ENCODE measurements at places on chromosomes 6 and 20.

DNA sequence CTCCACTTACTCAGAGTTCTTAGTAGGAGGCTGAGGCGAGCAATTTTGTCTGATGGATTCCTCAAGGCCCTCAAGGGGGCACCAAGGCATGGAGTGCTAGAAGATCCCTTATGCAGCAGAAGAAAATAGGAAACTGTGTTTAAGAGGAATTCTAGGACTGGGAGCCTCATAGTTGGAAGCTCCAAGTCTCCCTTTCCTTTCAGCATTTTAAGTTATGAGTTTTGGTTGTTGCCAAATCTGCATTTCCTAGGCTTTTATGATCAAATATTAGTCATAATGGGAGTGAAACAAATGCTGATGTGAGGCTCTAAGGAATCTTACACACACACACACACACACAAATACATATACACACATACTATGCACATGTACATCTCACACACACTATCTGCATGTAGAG, 714.0 kb downstream of the UTRN start:
- DNase-seq, result no peak

- DNase-seq, result no peak
These were observed 124.2 kb downstream of the SLC16A10 start for GRCh38 chr6:111211411-111212030.

- no peak for DNase-seq
These were observed 101.6 kb downstream of the DACT2 start for GRCh38 chr6:168217880-168218537.

DNA sequence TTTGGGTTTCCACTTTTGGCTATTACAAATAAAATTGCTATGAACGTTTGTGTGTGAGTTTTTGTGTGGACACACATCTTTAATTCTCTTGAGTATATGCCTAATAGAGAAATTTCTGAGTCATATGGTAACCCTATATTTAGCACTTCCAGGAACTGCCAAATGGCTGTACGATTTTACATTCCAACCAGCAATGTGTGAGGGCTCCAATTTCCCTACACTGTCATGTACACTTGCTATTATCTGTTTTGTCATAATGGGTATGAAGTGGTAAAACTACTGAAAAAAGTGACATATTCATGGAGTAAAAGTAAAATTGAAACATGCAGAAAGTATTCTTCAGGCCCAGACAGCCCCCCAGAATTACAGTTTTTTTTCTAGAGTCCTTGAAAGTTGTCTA, 59.6 kb upstream of the ESR1 start:
- DNase-seq, result no peak

- DNase-seq, result no peak
These were observed 18.8 kb downstream of the SLC12A5 start for GRCh38 chr20:46047821-46048220.

GRCh38 chr6:28218312-28219248, 6.5 kb upstream of the ZSCAN9 start:
- DNase-seq, result no peak

DNA sequence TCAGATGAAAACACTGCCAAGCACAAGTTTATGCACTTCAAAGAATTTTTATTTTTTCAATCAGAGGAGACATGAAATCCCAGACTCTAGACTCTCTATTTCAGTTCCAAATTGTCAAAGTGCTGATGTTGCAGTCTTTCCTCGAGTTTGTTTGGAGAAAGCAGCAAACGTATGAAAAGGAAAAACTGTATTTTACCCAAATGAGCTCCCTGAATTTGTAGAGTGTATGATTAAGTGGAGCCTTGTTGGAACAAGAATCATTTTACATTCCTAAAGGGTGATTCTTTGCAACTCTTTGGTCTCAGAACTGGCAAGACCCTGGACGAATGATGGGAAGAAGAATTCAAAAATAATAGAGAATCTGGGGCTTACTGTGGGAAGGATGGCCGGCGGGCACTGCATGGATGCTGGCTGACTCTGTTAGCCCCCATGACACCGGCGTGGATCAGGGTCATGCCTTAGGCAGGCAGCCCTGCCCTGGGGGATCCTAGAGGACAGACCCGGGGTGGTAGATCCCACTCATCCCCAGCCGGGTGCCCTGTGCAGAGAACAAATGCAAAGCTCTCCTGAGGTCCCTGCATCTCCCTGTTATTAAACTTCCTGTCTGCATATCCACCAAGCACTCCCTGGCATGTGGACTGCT, 207.4 kb downstream of the FNDC1 start:
- no peak for DNase-seq

DNA sequence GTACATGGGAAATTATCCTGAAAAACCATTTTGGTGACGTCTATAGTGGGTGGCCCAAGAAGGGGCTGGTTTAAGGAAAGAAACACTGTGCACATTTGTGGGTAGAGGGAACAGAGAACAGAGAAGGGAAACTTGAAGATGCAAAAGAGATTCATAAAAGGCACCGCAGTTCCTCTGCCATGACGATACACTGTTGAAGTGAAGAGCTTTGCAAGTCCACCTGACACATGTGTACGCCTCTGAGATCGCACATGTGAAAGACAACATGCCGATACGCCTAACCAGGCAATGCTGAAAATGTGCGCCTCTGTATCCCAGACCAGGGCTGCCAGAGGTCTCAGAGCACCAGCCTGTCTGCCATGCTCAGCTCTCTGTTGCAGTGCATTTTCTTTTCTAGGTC, 180.9 kb downstream of the KIF16B start:
- DNase-seq, result no peak

DNA sequence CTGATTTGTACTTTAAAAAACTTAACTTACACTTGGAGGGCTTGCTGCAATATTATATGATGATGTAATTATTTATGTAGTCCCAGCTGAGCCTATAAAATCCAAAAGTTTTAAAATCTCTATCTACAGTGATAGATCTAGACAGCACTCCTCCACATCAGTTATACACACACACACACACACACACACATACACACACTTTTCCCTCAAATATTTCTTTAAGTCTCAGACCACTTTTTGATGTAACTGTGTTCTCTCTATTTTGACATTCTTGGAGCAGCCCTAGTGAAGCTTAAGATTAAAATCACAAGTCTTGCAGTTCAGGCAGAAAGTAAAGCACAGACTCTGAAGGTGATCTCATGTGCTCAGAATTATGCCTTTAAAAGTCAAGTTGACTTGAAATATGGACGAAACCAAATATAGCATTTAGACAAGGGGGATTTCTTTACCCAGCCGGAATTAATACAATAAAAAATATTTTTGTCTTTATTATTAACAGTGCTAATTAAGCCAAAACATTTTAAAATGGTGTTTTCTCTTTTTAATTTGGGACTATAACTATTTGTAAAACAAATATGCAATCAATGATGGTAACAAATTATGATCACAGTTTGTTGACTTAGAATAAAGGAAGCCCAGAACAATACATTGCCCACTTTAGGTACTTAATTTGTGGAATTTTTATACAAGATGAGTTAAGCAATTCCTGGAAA, 63.5 kb upstream of the TMEM30A start:
- DNase-seq, result no peak

- DNase-seq, result no peak
These were observed 17.4 kb downstream of the CASS4 start for GRCh38 chr20:56429502-56429901.

DNA sequence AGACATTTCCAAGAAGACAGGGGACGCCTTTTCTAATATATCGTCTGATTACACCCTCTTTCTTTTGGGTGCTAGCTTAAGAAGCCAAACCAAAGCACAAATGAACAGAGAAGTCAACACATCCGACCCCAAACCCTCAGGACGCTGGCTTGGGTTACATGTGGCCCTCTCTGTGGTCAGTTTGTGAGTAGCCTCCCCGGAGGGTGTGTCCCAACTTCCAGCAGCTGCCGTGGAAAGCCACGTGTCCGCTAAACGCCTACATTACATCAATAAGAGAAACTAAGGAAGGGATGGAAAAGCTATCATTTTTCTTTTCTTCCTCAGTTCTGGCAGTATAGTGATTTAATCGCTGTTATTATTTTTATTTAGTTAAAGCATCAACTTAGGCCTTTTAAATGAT, 487 bp upstream of the BMP6 start:
- no peak for DNase-seq

DNA sequence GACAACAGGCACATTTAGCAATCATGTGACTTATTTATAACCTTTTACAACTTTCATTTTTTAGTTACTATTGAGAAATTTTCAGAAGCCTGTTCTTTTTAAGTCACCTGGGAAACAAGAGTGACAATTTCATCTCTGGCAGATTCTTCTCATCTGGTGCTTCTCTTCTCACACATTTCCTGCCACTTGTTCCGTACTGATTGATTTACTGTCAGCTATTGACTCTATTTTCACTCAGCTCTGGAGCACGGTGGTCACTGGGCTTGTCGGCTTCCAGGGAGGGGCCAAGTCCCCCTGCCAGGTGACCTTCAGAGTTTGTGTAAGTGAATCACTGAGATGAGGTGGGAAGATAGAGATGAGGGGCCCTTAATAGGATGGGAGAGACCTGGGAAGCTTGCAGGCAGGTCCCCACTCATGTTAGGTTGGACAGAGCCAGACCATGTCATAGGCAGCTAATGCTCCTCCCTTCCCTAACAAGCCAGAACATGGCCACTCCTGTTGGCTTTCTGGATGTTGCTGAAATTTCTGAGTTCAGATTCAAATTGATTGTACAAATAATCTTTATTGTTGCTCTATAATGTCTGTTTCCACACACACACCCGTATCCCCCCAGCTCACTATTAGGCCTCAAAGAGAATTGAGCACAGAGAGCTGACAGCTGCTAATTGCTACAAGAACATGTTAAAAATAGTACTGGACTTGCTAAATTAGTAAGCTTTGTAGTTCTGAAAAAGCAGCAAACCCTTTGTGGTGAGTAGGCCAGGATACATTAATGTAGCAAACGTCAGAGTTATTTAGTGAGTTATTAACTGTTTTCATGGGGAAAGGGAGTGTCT, 13.3 kb downstream of the DUSP22 start:
- no peak for DNase-seq

DNA sequence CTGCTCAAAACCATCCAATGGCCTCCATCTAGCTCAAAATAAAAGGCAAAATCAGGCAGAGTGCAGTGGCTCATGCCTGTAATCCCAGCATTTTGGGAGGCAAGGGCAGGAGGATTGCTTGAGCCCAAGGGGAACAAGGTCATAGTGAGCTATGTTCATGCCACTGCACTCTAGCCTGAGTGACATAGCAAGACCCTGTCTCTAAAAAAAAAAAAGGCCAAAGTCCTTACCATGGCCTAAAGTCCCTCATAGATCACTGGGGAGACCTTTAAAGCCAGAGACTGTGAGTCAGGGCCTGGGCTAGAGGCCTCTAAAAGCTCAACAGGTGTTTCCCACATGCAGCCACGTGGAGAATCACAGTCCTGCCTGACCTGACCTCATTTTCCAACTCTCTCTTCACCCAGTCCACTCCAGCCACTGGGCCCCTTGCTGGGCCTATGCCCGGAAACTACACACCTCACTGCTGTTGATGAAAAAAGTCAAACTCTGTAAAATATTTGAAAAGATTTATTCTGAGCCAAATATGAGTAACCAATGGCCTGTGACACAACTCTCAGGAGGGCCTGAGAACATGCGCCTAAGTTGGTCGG, 28.2 kb upstream of the TAB2 start:
- no peak for DNase-seq

- DNase-seq, result no peak
These were observed 152.1 kb downstream of the LY86 start for GRCh38 chr6:6740595-6740994.

All from spinal cord (tissue), 10 donors.